Stimulated activated CD8-positive, alpha-beta memory T cell treated with anti-CD3 and anti-CD28 coated beads, Interleukin-4, amount 100 ng/mL, for 1 hour (primary cell): ENCODE measurements at places on chromosomes 5 and 9.

DNA sequence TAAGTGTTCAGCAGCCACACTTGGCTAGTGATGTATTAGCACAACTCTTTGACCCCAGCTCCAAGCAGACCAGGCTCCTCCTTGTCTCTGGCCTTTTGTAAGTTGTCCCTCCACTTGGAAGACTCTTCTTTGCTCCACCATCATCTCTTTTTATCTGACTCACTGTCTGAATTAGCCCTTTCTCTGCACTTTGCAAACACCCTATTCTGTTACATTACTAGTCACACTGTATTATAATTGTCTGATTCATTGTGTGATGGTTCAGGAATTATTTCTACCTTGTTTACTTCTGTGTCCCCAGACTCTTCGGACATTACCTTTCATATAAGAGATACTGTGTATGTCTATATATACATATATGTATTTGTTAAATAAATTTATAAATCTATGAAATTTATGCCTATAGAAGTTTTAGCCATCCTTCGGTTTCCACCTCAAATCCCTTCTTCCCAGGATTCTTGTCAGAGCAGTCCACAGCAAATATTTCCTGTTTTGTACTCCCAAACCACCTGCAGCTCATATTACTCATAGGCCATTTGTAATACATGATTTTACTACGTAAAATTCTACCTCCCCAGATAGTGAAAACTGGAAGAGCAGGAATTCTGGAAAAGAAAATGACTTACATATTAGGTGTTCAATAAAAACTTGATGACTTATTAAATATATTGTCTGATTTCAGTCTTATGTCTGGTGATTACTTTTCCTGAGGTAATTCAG lies 69.0 kb downstream of the MTAP start:
- no peak for DNase-seq

DNA sequence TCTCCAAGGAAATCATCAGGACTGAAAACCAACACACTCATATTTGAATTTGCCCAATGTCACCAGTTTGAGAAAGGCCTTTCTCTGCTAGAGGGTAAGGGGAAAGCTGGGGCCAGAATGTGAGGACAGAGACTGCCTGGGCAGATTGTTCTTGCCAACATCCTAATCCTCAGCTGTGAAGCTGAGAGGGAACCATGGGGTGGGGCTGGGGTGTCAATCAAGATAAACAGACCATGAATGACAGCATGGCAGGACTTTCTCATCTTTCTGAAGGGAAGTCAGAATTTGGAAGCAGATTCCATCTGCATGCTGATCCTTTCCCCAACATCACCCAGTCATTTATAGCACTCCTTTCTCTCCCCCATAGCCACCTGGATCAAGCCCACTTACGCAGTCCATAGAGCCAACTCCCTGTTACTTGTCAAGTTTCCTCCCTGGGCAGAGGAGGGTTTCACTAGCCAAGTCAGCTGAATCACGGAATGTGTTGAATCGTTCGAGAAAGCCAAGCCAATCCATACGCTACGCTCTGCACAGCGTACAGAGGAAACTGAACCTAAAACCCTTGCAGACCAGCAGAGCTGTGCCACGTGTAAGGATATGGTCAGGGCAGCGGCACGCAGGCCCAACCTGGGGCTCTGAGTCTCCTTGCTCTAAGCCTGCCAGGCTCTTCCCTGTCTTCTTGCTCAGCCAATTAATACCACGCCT lies 14.9 kb downstream of the GLDC start:
- no peak for DNase-seq

- DNase-seq, result peak; percentile 37
Measured at GRCh38 chr5:134525683-134526482, 413 bp downstream of the JADE2 start.

GRCh38 chr9:96551403-96551802 lies 68.2 kb downstream of the CDC14B start:
- DNase-seq, result no peak

- no peak for DNase-seq
Measured at GRCh38 chr9:92538541-92538940, 2.8 kb upstream of the ECM2 start.

GRCh38 chr5:67747096-67747495 lies 468.5 kb upstream of the PIK3R1 start:
- no peak for DNase-seq

DNA sequence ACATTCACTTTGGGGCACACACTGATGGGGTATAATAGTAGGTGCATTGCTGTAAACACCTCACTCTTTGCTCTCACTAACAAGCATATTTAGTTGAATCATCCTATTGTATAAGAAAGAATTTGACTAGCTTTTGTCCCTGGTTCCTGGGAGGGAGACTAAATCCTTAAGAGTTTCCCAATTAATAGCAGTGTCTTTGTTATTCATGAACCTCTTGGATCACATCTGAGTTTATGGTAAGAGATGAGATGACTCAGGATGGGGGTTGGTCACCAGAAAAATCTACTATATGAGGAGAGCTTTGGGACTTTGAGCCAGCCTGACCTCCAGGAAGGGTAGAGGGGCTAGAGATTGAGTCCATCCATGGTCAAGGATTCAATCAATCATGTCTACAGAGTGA lies 56.8 kb downstream of the PUM3 start:
- no peak for DNase-seq

DNA sequence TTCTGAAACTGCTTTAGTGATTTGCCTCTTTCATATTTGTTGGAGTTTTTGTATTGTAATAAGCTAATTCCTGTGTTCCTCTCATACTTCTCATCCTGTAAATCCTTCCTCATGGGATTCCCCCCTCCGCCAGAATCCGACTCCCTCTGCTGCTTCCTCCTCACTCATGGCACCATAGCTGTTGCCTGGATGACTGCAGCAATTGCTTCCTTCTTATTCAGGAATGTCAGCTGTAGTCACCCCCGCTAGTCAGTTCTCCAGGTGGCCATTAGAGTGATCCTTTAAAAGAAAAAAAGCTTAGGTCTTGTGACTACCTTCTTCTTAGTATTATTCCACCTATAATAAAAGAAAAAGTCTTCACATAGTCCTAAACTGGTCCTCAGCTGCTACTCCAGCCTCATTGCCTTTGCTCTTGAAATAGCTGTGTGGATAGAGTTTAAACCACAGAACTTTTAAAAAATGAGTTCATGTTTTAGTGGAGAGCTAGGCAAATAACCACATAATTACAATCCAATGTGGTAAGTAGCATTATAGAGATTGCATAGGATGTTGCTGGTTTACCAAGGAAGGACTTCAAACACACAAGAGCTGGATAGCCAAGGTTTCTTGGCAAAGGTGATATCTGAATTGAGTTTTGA lies 227.3 kb downstream of the KDM4C start:
- DNase-seq, result no peak

DNA sequence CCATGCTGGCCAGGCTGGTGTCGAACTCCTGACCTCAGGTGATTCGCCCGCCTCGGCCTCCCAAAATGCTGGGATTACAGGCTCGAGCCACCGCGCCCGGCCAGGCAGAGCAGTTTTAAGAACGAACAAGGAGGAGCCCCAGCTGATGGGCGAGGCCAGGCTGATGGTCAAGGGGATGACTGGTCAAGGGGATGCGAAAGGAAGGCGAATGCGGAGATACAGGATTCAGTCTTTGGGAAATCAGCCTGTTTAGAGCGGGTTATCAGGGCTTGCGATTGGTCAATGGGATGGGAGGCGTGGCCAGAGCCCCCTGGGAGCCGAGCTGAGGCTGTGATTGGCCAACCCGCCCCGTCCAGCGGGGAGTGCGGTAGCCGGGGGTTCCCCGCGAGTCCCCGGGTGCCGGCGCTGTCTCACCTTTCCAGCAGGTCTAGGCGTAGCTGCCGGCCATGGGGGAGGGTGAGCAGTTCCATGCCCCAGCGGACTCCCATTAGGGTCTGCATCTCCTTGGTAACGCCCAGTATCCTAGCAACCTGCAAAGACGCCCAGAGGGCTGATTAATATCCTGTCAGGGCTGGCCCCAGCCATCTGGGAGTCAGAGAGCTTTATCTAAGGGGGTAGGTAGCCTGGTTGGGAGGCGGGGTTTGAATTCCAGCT lies 7.5 kb upstream of the TOR2A start:
- DNase-seq, result no peak

- no peak for DNase-seq
Measured at GRCh38 chr9:105696219-105696793, 2.0 kb downstream of the TMEM38B start.

DNA sequence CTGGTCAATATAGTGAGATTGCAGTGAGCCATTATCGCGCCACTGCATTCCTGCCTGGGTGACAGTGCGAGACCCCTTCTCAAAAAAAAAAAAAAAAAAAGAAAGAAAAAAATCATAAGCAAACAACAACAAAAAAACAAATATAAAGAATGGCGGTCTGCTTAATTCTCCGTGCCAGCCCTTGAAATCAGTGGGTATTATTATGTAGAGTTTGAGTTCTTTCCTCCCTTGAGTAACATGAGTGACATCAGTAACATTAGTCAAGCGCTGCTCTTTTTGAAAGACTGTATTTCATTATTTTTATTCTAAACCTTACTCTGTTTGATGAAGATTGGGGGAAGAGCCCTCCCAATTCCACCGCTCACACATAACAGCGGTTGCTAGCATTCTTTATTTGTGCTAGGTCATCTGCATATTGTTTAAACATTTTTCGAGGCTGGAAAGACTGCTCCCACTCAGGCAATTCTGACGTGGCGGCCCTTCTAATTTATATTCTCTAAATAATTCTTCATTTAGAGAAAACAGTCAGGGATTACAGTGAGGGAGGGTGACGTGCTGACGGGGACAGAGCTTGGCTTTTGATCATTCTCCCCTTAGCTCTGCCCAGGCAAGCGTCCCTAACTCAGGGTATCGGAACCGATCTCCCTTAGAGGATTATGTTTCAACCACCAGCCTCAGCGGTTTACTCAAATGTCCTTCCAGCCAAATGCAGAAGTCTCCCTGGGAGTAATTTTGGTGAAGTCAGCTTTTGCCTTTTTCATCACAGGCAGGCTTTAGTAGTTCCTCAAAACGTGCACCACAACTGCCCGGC lies 860 bp upstream of the MARCHF6 start:
- no peak for DNase-seq

DNA sequence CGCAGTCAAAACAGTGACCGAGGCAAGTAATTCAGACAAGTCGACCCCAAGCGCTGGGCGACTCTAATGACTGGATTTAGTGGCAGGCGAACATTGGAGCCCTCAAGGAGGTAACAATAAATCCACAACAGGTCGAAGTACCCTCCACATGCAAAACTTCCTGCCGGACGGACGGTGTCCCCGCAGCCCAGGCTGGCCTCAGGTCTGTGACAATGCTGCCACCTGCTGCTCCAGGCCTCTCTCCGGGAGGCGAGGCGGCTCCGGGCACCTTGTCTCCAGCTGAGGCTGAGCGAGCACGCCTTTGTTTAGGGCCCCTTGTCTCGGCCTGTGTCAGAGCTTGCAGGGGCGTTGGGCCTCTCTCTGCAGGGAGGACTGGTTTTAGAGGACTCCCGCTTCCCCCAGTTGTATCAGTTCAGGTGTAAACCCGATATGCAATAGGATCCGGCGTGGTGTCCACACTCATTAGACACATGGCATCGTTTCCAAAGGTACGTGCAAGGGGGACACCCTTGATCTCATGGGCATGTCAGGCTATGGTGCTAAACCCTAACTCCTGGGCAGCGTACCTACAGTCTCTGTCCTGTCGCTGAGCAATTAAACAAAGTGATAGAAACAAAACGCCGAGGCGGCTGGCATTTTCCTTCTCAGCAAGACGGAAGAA lies 628.0 kb upstream of the ADAMTS16 start:
- DNase-seq, result no peak

GRCh38 chr5:15887093-15887492 lies 292.5 kb downstream of the MARCHF11 start:
- no peak for DNase-seq

DNA sequence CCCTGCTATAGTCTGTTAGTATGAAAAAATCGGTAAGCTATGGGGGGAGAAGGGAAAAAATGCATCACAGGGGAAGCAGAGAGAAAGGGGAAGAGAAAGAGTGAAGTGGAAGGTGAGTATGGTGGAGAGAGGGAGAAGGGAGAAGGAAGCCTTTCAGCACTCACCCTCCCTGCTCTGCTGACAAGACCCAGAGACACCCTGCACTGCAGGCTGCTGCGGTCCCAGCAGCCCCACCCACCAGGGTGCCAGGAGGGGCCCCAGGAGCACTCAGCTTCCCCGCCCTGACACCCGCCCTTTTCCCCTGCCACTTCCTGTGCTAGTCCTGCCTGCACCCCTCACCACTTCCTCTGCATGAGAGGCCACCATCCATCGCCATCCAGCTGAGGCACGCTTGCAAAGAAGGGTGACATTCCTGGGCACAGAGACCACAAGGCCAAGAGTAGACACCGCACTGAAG lies 12.7 kb downstream of the STK10 start:
- peak; percentile 79 for DNase-seq

GRCh38 chr5:166862581-166862980 lies 1428.9 kb upstream of the WWC1 start:
- no peak for DNase-seq

DNA sequence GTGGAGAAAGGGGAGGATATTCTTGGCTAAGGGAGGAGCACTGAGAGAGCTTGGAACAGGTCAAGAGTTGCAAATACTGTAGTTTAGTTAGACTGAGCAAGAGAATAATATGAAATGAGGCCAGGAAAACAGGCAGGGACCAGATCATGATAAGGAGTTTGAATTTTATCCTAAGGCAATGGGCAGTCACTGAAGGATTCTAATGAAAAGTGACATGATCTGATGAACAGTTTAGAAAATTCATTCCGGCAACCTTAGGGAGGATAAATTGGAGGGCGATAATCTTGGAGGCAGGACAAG lies 276.1 kb downstream of the PLK2 start:
- no peak for DNase-seq

- DNase-seq, result no peak
Measured at GRCh38 chr5:76952795-76953536, at the start of gene CRHBP. Gene CRHBP, plus strand, starts transcription at chr5:76953045. Its CDS starts 90 bp downstream, at chr5:76953135.

GRCh38 chr5:140402258-140403074 lies 833 bp downstream of the ANKHD1 start:
- DNase-seq, result no peak

GRCh38 chr5:35754481-35754880 lies 102.2 kb upstream of the IL7R start:
- DNase-seq, result no peak

- no peak for DNase-seq
Measured at GRCh38 chr9:98980291-98980690, 36.6 kb downstream of the COL15A1 start.

GRCh38 chr5:174003795-174004194 lies 14.8 kb downstream of the C5orf47 start:
- DNase-seq, result no peak
